Activated CD4-positive, alpha-beta T cell treated with anti-CD3 and anti-CD28 coated beads, Interleukin-2, amount 50 U/mL, for 24 hours (primary cell): ENCODE measurements at places on chromosomes 12 and 14.

DNA sequence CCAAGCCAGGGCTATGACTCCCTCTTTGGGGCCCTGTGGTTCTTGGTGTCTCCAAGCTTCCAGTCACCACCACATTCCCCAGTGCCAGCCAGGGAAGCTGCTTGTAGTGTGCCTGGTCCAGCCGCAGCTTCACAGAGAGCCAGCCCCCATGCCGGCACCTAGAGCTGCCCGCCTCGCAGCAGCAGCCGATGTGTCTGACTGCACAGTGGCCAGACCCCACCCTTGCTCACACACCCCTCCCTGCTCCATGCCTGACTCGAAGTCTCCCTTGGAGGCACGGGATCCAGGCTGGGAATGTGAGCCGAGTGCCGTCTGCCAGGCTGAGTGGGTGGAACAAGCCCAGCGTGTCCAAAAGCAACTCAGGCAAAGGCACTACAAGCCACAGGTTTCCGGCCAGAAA lies 123.3 kb upstream of the SFSWAP start:
- no peak for DNase-seq

GRCh38 chr14:69066396-69067171 lies 86.3 kb downstream of the DCAF5 start:
- DNase-seq = no peak

DNA sequence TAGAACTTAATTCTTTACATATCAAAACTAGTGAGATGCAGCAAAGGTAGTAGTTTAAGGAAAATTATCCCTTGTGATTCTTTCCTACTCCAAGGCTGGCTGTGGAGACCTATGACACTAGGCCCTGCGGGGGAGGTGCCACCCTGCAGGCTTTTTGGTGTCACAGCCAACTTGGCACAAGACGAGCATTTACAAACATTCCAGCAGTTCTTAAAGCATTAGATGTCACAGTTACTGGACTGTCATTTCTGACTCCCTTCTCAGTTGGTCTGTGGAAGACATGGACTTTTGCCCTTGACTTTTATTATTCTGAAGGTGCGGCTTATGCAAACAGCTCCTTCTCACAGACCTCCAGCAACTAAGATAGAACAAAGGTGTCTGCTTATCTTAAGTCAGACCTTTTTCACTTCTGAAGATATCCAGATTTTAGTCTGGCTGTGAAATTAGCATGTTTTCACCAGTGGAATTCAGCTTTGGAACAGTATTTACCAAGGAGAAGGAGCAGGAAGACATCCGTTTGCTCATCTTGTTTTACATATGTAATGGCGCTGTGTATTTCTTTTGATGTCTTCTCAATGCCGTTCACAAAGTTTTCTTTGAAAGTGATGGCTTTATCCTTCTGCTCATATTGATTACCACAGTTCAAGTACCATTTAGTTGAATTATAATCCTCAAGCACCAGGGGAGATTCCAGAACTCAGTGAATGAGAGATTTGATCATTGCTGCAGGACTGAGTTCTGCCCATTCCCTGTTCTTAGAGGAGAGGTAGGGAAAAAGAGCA lies 17.9 kb downstream of the SRGAP1 start:
- DNase-seq = no peak

GRCh38 chr14:65548878-65549277 lies 136.3 kb downstream of the FUT8 start:
- no peak for DNase-seq

- DNase-seq = no peak
These were observed 27.2 kb upstream of the AP4S1 start for GRCh38 chr14:30998100-30998706.

- DNase-seq = no peak
These were observed 129.8 kb downstream of the PIK3C2G start for GRCh38 chr12:18391151-18391550.

DNA sequence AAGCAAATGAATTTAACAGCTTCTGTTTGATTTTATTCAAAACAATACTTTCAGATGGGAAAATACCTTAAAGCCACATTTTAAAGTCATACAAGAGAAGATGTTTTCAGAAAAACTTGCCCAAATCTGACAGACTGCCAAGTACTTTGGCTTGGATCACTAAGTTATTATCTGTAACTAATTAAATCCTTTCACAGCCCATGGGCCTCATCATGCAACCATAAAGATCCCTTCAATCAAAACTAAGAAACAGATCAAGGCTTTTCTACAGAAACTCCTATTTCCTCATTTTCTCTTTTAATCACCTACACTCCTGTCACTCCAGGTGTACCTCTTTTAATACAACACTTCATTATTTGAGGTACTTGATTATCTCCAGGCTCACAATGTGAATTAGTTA lies 28.1 kb downstream of the BLTP3B start:
- DNase-seq = no peak

DNA sequence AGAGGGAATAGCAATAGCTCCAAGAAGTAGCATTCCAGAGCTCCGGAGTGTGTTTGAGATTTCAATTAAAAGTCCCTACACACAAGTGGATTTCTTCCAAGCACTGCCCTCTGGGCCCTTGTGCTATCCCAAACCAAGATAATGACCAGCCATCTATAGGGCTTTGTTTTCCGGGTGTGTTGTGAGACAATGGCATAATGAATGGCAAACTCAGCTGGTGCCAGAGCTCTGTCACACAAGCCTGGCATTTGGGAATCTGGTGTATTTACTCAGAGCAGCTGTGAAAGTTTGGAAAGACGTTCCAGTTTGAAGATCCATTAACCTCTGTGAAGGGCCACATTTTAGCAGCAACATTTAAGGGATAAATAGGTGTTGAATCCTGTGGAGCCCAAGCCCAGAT lies 61.2 kb upstream of the TMTC2 start:
- no peak for DNase-seq

- DNase-seq = no peak
These were observed 217.3 kb downstream of the SYT10 start for GRCh38 chr12:33222357-33222756.

DNA sequence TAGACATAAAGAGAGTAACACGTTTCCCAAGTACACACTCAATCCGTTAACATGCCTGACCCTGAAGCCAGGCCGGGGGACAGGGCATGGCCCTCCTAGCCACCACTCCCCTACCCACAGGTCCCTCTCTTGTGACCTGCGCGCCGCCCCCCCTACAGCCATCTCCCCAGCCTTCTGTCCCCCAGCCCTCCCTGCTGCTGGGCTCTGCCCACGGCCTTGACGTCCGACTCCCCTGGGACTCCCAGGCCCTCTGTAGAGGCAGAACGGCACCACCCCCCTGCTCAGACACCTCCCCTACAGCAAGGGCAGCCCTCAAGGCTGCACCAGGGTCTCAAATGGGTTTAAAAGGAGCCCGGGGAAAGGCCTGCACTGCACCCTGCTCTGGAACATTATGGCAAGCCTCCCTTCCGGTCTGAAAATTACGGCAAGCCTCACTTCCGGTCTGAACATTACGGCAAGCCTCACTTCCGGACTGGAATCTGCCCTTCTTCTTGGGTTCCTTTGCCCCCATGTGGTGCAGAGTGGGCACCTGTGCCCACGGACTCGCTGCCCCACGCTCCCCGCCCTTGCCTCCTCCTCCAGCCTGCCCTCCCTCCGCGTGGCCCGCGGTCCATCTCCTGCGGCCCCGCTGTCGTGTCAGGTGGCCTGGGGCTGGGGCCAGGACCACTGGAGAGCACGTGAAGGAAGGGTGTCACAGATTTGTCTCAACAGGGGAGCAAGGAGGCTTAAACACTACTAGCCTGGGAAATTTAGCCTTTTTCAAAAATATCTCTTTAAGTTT lies 77.6 kb downstream of the MOK start:
- DNase-seq = no peak

GRCh38 chr12:6620137-6620884 lies 13.1 kb upstream of the CHD4 start:
- no peak for DNase-seq

DNA sequence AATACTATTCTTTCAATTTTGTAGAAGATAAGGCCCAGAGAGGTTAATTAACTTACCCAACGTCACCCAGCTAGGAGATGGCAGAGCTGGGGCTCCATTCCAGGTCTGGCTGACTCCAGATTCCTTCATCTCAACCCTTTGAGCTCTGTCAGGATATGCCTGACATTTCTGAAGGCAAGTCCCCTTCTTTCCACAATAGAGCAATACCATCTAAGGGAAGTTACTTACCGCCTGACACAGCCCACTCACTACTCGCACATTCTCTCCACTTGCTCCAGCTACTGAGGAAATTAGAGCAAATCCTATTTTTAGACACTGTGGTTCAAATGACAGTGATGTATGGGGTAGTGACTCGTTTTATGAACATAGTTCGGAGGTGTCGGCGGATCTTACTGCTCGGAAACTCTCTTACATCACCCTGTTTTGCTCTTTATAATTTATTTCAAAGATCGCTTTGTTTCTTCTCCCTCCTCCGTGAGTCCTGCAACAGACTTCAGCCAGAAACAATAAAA lies 2.0 kb upstream of the WSCD2 start:
- DNase-seq = no peak

- DNase-seq = no peak
These were observed 39.2 kb upstream of the ANKRD9 start for GRCh38 chr14:102548616-102549240.

DNA sequence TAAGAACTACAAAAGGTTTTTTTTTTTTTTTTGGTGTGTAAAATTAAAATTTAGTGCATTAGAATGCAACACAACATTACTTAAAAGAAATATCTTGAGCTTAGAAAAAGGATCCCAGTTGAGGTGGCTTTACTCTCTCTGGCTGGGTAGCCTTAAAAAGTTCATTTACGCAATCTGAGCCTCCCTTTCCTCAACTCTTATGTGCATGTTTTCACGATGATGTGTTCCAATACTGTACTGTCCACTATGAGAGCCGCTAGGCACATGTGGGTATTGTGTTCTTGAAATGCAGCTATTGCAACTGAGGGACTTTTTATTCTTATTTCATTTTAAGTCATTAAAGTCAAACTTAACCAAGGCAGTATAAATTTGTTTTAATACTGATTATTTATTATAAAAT lies 460.9 kb upstream of the SYT1 start:
- DNase-seq = no peak

GRCh38 chr12:51847643-51848325 lies 734 bp downstream of the FIGNL2 start:
- DNase-seq = no peak

- DNase-seq = no peak
These were observed 1897.6 kb upstream of the FLRT2 start for GRCh38 chr14:83632375-83632774.

DNA sequence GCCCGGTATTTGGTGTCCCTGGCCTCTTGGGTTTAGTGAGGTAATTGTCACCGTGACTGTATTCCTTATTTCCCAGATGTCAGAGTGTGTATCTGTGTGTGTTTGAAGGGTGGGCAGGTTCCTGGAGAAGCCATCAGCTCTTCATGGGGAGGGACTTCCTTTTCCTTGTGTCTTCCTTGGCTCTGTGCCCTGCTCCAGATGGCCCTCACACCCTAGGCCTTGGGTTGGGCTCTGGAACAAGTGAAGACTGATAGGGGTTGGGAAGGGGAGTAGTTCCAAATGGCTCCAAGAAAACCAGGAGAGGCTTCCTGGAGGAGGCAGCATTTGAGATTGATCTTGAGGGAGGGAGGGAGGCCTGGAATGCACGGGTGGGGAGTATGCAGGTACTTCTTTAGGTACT lies 43.8 kb upstream of the PRIMA1 start:
- no peak for DNase-seq
